ENCODE measurements at places on chromosomes 1 and 21.

DNA sequence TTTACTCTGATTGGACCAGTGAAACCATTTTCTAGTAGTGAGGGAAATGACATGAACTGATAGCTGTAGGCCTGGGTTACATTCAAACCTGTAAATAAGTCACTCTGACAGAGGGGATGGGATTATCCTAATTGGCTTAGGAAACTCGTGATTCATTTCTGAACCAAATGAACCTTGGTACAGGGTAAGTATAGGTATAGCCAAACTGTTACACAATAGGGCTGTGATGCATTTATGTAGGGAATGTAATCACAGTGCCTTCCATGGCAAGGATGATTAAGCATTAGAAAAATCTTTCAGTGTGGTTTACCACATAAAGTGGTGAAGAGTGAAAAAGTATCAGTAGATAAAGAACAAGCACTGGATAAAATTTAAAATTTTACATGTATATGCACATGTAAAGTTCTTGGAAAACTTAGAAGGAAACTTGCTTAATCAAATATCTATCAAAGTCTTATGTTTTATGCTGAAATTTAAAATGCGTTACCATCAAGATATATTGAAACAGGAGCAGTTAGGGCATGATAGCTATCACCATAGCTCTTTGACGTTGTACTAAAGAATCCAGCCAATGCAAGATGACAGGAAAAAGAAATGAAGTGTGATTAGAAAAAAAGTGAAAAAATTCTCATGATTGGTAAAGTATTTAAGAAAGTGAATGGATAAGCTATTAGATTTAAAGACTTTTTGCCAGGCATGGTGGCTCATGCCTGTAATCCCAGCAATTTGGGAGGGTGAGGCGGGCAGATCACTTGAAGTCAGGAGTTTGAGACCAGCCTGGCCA, 63.0 kb downstream of the RABGAP1L start:
- peak; percentile 77 for DNase-seq

GRCh38 chr1:218415726-218416125, 70.6 kb downstream of the TGFB2 start:
- no peak for DNase-seq

- no peak for DNase-seq
Measured at GRCh38 chr1:63983391-63984256, 209.8 kb downstream of the ROR1 start.

GRCh38 chr21:27045281-27045985, 78.5 kb upstream of the ADAMTS5 start:
- no peak for DNase-seq

- DNase-seq = no peak
Measured at GRCh38 chr21:16294128-16294527, 564.3 kb downstream of the USP25 start.

GRCh38 chr1:212858461-212859265, 588 bp downstream of the FLVCR1 start:
- peak; percentile 4 for DNase-seq

- DNase-seq = no peak
Measured at GRCh38 chr1:218624052-218624451, 278.9 kb downstream of the TGFB2 start.

DNA sequence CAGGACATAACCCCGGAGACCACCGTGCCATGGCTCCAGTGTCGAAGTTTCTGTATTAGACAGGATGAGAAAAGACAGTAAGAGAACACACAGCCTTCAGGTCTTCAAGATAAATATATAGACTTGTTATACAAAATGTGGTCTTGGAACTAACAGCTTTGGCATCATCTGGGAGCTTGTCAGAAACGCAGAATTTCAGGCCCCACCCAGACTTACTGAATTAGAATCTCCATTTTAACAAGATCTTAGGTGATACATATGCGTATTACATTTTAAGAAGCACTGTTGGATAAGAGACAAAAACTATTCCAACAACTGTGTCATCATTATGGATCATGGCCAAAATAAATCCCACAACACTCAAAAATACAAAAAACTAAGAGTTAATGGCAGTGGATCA, 239.3 kb downstream of the ASTN1 start:
- no peak for DNase-seq

GRCh38 chr1:3527774-3528173, 73.3 kb downstream of the ARHGEF16 start:
- DNase-seq = no peak

GRCh38 chr1:94334764-94335163, 83.4 kb upstream of the ABCD3 start:
- DNase-seq = no peak

- DNase-seq = no peak
Measured at GRCh38 chr1:180181048-180181447, 26.4 kb downstream of the QSOX1 start.

DNA sequence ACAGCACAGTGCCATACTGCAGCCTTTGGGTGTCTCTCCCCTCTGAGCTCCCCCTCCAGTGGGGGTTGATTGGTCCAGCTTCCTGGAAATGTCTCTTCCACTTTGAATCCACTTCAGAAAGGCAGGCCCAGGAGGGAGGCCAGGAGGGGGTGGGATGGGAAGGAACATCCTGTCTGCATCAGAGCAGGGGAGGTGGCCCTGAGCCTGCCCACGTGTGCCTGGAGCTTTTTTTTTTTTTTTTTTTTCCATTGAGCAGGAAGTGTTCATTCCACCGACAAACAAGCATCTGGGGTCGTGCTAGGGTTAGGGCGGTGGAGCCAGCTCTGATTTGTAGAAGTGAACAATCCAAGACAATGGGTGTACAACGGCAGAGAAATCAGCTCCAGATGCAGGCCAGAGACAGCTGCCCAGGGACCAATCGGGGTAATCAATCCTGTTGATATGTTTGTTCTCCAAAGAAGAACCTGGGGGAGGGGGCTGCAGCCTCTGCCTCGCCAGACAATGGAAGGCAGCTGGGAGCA, 93.3 kb downstream of the SSBP3 start:
- DNase-seq = peak; percentile 90

DNA sequence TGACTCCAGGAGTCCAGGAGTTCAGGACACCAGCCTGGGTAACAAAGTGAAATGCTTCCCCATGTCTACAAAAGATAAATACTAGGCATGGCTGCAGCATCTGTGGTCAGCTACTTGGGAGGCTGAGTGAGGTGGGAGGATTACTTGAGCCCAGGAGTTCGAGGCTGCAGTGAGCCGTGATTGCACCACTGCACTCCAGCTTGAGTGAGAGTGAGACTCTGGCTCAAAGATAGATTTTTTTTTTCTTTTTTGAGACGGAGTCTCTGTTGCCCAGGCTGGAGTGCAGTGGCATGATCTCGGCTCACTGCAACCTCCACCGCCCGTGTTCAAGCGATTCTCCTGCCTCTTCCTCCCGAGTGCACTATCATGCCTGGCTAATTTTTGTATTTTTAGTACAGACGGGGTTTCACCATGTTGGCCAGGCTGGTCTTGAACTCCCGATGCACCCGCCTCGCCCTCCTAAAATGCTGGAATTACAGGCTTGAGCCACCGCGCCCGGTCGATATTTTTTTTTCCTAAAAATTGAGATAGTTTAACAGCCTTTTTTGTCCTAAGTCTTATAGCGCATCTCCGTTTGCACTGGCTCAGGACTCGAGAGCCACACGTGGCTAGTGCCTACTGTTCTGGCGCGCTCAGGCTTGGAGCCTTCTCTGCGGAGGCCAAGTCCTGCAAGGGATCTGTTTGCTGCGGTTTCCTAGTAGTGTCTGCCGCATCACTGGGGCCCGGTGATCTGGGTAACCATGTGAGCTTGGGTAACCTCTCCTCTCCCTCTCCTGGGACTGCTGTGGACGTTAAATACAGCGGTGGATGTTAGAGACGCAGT, 1.0 kb upstream of the MFN2 start:
- no peak for DNase-seq

GRCh38 chr1:61448914-61449313, 276.0 kb downstream of the TM2D1 start:
- peak; percentile 97 for DNase-seq

- no peak for DNase-seq
Measured at GRCh38 chr1:17877316-17877715, 122.2 kb downstream of the ACTL8 start.

- no peak for DNase-seq
Measured at GRCh38 chr1:207017615-207018559, 14.7 kb downstream of the C1orf116 start.

DNA sequence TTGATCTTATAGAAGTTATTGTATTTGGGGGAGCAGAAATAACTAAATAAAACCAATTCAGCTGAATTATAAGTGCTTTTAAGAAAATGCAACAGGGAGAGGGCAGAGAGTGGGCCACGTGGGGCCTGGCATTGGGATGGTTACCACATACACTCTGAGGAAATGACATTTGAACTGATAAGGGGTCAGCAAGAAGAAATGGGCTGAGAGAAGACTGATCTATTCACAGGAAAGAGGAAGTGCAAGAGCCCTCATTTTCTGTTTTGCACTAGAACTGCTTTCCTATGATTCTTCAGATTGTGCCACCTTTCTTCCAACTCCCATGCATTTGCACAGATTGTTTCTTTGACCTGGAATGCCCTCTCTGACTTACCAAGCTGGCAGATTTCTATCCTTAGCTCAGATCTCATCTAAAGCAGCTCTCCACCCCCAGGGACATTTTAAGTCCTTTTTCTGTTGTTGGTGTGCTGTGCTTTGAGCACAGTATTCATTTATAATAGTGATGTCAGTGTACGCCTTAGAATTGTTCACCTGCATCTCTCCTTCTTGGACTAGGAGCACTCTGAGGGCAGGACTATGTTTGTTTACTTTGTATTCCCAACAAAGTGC, 115.9 kb downstream of the FGGY start:
- no peak for DNase-seq
